HEK293T (cell line): ENCODE measurements at places on chromosomes 11 and 22.

DNA sequence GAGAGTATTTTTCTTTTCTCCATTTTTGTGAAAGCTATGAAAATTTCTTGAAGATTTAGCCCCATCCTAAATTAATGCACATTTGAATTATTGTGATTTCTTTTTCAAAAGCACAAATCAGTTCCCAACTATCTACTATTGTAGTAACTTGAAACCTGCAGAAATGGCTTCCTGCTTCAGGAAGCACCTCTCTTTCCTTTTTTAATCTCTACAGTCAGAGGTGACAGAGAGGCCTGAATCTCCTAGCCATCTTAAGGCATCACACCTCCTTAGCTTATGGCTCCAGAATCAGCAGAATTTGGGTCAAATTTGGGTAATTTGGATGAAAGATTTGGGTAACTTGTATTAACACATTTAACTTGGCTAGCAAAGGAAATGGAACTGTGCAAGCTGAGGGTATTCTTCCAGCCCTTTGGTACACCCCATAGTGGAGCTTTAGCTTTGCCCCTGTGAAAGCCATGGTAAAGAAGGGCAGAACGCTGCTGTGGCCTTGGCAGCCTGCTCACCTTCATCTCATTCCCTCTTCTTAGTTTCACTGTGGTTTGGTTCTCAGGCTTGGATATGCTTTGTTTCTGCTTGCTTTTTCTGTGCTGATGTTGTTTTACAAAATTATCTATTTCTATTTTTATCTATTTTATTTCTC, 16.2 kb downstream of the TBCEL start:
- no peak for DNase-seq

DNA sequence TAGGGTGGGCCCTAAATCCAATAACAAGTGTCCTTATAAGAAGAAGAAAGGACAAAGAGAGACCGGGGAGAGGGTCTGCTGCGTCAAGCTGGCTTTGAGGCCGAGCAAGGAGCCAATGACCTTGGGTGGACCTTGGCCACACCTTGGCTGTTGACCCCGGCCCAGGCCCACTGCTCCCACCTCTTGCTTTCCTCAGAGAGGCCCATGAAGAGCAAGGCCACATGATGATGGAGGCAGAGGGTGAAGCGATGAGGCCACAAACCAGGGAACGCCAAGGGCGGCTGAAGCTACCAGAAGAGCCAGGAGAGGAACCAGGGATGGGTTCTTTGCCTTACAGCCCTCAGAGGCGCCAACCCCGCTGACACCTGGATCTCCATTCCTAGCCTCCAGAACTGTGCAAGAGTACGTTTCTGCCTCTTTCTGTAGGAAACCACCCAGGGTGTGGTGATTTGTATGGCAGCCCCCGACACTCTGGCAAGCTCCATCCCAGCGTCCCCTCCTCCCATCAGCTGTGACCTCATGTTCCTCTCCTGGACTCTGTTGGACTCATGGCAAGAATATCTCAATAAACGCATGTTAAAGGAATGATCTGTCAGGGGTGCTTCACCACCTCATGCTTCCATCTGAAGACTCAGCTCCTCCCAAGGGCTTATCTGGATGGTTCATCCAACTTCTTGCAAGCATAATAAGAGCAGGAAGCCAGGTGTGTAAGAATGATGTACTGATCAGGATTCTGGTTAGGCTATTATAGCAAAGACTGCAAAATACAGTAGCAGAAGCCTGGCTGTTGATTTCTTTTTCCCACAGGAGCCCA, 41.6 kb upstream of the LINC01488 start:
- no peak for DNase-seq

GRCh38 chr11:94405062-94405833, 4.0 kb upstream of the GPR83 start:
- DNase-seq = no peak

GRCh38 chr11:113159988-113160807, 154.2 kb upstream of the TTC12 start:
- no peak for DNase-seq

DNA sequence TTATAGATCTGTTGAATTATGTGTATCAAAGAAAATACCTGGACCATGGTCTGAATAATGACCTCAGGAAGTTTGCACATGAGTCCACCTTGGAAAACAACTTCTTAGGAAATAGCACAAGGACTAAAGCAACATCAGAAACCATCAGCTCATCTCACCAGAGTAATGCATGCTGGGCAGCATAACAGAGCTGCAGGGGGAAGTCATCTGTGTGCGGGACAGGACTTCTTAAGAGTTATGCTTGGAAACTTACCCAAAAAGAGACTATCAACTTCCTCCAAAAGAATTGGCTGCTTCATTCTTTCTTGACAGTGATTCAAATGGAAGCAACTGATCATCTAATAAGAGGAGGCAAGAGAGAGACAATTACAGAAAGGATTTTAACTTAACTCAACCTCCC, 2.5 kb downstream of the OR56B4 start:
- DNase-seq = no peak

- no peak for DNase-seq
Measured at GRCh38 chr11:68962527-68963250, 18.1 kb downstream of the MRGPRD start.

GRCh38 chr11:84136926-84137325, 850.8 kb upstream of the CCDC90B start:
- DNase-seq = no peak

DNA sequence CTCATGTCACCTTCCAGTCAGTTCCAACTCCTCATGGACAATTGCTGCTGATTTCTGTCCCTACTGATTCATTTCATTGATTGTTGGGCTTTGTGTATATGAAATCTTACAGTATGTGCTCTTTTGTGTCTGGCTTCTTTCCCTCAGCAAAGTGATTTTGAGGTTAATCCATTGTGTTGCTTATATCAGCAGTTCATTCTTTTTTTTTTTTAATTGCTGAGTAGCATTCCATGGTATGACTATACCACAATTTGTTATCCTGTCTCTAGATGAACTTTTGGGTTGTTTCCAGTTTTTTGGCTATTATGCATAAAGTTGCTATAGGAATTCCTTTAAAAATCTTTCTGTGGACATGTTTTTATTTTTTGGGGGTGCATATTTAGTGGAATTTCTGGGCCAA, 59.9 kb downstream of the NXPE1 start:
- no peak for DNase-seq

- DNase-seq = no peak
Measured at GRCh38 chr11:6538945-6539344, 41.9 kb downstream of the DNHD1 start.

DNA sequence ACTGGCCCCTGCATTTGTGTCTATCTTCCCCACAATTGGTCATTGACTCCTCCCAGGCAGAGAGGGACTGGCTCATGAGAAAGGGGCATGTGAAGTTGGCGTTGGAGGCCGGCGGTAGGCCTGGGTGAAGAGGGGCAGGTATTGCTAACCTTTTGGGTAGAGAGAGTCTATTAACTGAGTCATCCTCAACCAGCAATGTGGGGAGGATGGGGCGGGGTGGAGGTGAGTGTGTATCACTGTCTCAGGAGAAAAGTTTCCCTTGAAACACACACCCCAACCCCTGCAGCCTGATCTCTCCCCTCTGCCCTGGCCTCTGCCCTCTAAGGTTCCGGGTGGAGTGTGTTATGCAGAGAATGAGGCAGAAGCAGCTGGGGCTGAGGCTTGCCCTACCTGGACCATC, 60.1 kb upstream of the PHF21B start:
- no peak for DNase-seq

- DNase-seq = no peak
Measured at GRCh38 chr11:120339394-120339890, 3.2 kb downstream of the ARHGEF12 start.

DNA sequence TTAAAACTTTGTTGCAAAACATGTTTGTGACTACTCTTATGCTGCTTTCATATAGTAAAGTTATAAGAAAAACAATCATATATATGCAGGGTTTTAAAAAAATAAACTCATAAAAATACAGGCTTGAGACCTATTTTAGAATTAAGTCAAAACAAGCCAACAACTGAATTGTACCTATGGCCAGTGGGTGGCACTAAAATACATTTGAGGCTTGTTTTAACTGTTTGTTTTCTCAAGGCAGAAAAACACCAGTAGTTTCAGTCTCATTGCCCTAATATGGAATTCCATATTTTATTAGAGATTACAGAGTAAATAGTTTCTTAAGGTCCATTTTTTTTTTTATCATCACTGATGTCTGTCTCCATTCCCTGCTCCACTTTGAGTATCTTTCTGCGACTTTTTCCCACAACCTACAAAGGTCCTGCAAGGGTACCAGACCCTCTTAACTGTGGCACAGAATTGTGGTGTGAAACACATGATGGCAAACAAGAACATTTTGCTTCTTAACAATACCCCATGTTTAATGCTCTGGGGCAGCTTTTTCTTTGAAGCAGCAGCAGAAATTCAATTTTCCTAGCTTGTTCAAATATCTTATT, 8.5 kb upstream of the CCDC89 start:
- peak; percentile 21 for DNase-seq

- no peak for DNase-seq
Measured at GRCh38 chr22:40451210-40451609, 80.8 kb downstream of the SGSM3 start.

GRCh38 chr11:57530215-57530595, 349 bp downstream of the TIMM10 start:
- no peak for DNase-seq

DNA sequence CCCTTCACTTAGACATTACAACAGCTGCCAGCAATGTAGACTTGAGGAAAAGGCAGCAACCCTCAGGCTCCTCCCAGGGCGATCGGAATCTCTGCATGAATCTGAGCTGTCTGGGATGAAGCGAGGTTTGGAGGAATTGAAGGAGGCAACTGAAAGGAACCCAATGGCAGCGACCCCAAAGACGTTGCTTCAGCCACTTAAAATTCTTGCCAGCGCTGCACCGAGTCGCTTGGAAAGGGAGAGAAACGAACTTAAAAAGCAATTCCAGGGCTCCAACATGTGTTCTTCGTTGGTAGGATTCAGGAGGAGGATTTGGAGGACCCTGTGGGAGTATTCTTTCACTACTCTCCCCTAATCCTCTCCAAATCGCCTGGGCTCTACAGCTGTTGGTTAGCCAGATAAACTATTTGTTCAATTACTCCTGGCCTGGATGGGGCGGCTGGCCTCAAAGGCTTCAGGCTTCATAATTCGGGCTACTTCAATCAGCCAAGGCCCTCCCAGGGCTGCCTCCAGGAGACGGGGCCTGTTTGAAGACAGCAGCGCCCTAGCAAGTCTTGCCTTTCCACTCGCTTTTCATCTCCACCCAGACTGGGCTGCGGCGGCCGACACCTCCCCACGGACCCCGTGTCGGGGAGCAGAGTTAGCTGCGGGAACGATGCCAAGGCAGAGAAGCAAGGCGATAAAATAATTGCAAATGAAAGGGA, 72.4 kb upstream of the TMEM45B start:
- no peak for DNase-seq

GRCh38 chr11:35337136-35337913, 82.0 kb downstream of the SLC1A2 start:
- DNase-seq = no peak

GRCh38 chr22:32699001-32699582, 102.4 kb upstream of the TIMP3 start:
- DNase-seq = no peak
